Left ventricle myocardium superior (tissue), 1 donor: ENCODE measurements at places on chromosomes 6 and 20. TPM values are rescaled to one million over a fixed set of nuclear protein-coding genes. Genes with fewer than 3 reads are reported as not detected.

GRCh38 chr6:79438030-79438429 is 99.2 kb downstream of the LCA5 start:
- peak; percentile 45 for DNase-seq

- no peak for DNase-seq
Observed at GRCh38 chr20:36624944-36625324, 19.4 kb downstream of the RAB5IF start.

FOXA2 gene
- not detected for total RNA-seq

DNA sequence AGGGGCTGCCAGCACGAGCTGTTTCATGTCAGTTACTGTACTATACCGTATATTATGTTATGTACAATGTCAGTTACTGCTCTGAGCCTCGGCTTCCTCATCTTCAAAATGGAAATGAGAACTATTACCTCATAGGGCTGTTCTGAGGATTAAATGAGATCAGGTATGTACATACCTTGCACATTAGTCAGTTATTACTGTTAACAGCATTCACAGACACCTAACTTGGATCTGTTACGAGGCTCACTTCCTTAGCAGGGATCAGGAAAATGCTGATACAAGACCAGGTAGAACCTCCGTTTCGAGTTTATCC is 69.7 kb upstream of the TBC1D7 start:
- DNase-seq, result no peak

CRISP2 gene
- total RNA-seq, result not detected

GRCh38 chr6:157164972-157165371 is 158.3 kb downstream of the TMEM242 start:
- DNase-seq, result no peak

ABT1 gene
- 9.0 TPM for total RNA-seq

- DNase-seq, result no peak
Observed at GRCh38 chr20:63700199-63701050, 4.0 kb downstream of the TNFRSF6B start.

DNA sequence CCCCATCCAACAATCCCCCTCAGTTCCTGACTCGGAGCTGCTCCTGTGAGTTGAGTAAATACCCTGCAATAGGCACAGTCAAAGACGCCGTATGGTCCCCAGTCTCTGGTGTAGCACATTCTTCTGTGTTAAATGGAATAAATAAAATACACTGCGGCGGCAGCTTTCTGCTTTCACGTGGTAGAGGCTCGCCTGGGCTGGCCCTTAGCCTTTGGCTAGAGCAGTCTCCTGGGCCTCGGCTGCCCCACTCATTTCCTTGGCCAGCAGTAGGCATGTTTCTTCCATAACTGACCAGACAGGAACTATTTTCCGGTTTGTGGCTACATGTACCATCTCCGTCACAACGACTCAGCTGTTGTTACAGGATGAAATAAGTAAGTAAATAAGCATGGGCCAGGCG is 20.7 kb downstream of the SERPINB6 start:
- DNase-seq, result no peak

DNA sequence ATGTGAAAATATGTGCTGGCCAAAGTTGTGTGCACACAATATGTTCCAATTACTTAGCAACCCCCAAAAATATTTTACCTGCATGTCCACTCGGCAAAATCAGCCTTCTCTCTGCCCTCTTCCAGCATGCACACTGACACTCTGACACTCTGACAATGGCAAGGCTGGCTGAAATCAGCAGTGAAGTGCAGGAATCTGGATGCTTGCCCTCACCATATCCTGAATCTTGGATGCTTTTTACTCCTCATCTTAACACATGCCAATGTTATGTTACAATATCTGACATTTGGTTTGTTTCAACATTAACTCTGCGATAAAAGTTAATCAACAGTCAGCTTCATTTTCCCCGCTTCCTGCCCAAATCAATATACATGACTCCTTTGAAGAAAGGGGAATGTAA is 203.2 kb downstream of the COL9A1 start:
- DNase-seq, result no peak

FAXC gene
- total RNA-seq, result not detected

ZC2HC1B gene
- not detected for total RNA-seq

- DNase-seq, result no peak
Observed at GRCh38 chr6:15131234-15131633, 114.6 kb upstream of the JARID2 start.

GRCh38 chr6:100381111-100381510 is 83.6 kb downstream of the SIM1 start:
- no peak for DNase-seq

HDGFL1 gene
- total RNA-seq, result not detected

- no peak for DNase-seq
Observed at GRCh38 chr20:33866398-33867100, 55.4 kb downstream of the CHMP4B start.

- no peak for DNase-seq
Observed at GRCh38 chr6:13872681-13873080, 52.1 kb upstream of the RNF182 start.

MCHR2 gene
- not detected for total RNA-seq

GRCh38 chr6:87054143-87054833 is 40.6 kb downstream of the CGA start:
- DNase-seq, result no peak

- DNase-seq, result no peak
Observed at GRCh38 chr20:2169456-2170088, 67.9 kb downstream of the STK35 start.

DNA sequence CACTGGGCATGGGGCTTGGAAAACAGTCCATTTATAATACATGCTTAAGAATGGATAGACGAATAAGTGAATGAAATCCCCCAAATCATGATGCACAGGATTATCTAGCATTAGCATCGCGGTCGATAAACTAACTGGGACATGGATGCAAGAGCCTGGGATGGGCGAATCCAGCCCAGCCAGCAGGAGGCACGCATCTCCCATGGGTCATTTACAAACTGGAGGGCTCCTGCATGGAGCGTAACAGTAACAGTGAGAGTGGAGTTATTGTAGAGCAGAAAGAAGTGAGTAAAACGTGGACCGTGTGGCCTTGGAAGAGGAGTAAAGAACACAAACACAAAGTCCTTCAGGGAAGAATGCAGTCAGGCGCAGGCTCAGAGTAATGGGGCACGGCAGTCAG is 136.5 kb downstream of the AGPAT4 start:
- DNase-seq, result no peak

- DNase-seq, result no peak
Observed at GRCh38 chr6:158849899-158850806, 31.0 kb upstream of the EZR start.

DNA sequence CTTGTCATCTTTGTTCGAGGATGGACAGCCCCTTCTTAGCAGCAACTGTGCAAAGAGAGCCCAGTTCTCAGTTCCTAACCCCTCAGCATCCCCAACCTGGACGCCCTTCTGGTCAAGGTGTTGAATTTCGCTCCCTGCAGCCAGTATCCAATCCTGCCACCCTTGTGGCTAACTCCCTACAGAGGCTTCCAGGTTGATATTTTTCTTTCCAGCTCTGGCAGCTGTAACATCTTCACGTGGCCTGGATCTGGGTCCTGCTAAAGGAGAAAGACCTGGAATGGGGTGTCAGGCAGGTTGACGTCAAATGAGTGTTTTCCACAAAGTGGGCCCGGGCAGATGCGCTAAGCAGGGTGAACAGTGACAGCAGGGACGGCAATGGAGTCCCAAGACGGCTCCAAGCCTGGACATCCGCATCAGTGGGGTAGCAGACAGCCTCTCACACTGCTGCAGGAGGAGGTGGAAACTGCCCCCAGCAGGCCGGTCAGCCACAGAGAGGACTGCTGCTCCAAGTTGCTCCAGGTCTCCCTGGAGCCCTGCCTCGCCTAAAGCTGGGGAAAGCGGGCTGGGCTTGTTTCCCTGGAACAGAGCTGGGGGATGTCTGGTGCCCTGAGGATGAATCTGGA is 1.0 kb upstream of the YTHDF1 start:
- DNase-seq, result peak; percentile 15

DNA sequence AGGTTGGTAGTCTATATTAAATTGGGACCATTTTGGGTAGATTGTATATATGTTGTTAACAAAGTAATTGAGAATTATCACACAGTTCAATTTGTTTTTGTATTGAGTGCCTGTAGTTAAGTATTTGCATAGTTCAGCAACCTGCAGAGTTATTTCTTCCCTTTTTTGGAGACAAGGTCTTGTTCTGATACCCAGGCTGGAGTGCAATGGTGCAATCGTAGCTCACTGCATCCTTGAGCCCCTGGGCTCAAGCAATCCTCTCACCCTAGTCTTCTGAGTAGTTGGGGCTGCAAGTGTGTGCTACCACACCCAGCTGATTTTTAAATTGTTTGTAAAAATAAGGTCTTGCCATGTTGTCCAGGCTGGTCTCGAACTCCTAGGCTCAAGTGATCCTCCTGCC is 250.5 kb downstream of the UTRN start:
- DNase-seq, result no peak

SLC17A2 gene
- total RNA-seq, result not detected

DNA sequence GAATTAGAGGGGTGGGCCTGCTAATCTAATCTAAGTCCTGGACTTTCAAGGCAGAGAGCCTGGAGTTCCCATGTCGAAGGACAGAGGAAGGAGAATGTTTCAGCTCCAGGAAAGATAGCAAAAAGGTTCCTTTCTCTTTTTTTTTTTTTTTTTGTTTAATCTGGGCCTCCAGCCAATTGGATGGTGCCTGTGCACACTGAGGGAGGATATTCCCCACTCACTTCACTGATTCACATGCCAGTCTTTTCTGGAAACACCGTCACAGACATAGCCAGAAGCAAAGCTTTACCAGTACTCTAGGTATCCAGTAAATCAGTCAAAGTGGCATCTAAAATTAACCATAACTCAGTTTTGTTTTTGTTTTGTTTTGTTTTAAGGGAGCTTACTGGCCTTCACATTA is 721.1 kb downstream of the TENT5A start:
- DNase-seq, result no peak

SLX4IP gene
- 2.2 TPM for total RNA-seq

- no peak for DNase-seq
Observed at GRCh38 chr20:991850-992249, 10.3 kb downstream of the RSPO4 start.

DOK5 gene
- total RNA-seq, result 1.8 TPM

TRERF1 gene
- total RNA-seq, result 1.8 TPM

DNA sequence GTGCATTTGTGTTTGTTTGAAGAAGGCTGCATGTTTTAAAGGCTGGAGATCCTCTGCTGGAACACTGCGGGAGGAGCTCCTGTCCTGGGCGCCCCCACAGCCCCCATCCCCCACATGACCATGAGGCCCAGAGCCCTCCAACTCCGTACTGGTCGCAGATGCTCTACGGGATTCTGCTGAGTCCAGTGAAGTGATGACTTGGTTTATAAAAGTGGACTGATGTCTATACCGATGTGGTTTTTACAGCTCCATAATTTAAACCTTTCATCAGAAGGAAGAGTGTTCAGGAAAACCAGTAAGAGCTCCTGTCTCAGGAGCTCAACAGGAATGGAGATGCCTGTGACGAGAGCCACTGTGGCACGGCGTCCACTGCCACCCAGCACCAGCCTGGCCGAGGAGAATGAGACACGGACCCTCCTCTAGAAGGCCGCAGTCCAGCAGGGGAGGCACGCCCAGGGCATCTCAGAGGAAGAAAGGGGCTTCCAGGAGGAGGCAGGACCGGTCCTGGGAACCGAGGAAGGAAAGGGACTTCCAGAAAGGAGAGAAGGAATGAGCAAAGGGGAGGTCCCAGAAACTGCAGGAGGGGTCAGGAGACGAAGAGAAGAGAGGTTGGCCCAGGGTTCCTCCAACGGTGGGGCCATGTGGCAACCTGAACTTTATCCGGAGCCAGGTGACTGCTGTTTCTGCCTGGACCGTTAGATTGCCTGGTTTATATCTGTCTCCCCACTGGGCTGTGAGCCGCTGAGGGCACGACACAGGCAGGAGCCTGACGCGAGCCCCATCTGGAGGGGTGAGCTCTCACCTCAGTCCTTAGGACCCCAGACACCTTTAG is 26.9 kb downstream of the BFSP1 start:
- DNase-seq, result no peak

SPATA25 gene
- 1.1 TPM for total RNA-seq

- DNase-seq, result no peak
Observed at GRCh38 chr20:37457921-37458320, 63.1 kb upstream of the NNAT start.

- DNase-seq, result no peak
Observed at GRCh38 chr6:52910091-52910490, 593 bp upstream of the GSTA3 start.

DNA sequence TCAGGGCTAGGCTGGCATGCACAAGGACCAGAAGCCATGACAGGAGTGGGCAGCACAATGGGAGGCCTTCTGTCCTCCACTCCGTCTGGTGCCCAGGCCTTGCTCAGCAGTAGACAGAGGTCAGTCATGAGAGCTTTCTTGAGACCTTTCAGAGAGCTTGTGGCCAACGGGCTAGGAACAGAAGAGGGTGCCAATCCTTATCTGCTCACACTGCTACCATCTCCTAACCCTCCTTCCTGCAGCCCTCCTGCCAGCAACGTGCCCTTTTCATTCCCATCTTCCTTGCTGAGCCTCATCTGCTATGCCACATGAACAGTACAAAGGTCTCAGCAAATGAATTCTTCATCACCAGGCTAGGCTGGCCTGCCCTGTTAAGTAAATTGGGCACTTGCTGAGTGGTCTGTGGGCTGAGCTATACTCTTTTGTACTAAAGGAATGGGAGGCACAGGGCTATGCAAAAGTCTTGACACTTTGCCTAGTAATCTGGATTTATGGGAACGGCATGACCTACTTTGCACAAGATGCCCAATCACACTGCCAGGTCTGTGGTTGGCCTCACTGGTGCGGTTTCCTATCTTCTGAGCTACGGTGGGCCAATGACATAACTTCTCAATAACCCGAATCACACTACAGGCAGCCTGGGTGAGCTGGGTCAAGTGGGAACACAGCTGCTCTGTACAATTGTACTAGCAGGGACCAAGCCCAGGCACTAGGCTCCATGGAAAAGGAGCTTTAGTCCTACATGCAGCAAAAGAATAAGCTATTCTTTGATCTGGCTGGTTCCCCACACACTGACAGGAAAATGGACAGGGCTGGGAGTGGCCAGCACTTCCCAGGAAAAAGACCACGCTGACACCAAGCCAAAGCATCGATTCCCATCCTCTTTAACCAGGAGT is 47.8 kb downstream of the ELOVL5 start:
- peak; percentile 44 for DNase-seq

GRCh38 chr6:134287859-134288537 is 29.9 kb downstream of the SGK1 start:
- no peak for DNase-seq

- no peak for DNase-seq
Observed at GRCh38 chr6:108163644-108164542, 1.9 kb upstream of the NR2E1 start.

PRPH2 gene
- total RNA-seq, result 0.47 TPM

CST2 gene
- not detected for total RNA-seq

DDRGK1 gene
- 37.2 TPM for total RNA-seq

KCNK5 gene
- total RNA-seq, result 0.50 TPM
